ENCODE measurements at places on chromosomes 3 and 15.

- DNase-seq, result no peak
These were observed 120.6 kb upstream of the SPATA12 start for GRCh38 chr3:56939834-56940233.

DNA sequence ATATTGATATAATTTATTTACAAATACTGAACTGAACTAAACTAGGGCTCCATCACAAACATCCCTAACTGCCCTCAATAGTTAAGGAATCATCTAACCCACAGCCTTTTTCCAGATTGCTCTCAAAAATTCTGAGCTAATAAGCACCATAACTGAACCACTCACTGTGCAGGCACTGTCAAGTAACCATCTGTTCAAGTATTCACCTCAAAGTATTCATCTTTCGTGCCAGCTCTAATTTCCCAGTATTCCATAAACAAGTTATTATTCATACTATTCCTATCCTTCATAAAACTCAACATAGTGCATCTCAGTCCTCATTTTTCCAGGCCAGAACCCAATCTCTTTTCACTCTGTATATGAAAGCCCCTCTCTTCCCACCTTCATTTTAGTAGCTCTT lies 41.1 kb downstream of the THBS1 start:
- peak; percentile 68 for DNase-seq

DNA sequence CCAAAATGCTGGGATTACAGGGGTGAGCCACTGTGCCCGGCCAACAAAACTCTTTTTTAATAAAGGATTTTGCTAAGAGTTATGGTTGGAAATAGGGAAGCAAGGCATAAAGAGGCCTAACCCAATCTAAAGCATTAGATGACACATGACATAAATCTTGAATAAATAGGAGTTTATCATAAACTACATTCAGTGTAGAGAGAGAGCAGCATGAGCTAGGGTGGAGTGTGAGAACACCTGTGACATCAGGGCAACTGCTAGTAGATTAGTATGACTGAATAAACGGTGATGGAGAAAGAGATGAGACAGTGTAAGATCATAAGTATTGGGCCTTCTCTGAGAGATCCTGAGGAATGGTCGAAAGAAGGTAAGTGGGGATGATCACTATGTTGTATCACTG lies 63.7 kb downstream of the DPPA2 start:
- no peak for DNase-seq

DNA sequence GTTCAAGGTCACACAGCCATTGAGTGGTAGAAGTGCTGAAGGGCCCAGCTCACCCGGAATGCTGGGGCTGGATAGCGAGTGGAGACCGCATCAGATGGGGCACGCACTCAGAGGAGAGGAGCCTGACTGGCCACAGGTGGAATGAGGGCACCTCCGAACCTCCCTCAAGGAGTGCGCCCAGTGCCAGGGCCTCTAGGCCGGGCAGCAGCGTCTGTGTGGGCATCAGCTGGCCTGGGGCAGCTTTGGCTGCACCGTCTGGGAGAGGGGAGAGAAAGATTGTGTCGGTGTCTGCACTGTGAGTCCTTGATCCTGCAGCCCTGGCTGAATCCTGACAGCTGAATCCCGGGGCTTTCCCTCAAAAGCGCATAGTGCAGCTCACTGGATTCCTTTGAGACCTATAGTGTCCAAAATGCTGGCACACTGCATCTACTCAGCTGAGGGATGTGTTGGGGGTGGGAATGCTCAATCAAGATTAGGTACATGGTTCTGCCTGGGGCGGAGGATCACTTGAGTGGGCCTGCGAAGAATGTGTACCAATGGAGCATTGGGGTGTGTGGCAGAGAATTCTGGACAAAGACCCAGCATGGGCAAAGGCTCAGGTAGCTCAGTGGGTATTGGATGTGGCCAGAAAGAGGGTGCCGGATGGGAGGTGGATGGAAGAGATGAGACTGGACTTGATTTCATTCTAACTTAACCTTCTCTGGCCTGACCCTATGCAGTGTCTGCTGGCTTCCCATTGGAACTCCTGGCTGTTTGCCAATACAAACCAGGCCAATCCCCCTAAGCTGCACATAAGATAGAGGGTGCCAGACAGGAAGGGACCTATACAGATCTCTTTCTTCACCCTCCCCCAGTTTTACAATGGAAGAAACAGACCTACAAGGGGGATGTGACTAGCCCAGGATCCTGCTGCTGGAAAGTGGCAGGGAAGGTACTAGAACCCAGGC lies 950 bp downstream of the ANKDD1A start:
- no peak for DNase-seq

DNA sequence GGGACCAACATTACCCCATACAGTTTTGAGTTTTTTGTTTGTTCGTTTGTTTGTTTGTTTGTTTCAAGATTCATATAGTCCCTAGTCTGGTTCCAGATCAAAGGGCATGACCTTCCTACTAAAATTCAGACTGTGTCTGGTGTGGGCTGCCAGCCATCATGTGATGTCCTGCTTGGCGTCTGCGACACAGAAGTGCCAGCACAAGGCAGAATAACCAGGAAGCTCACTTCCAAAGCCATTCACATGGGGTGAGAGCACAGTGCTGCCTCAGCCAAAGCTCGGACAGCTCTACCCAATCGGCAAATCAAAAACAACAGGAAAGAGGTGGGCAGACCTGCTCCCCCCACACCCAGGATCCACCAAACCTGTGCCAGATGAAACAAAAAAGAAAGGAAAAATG lies 142.6 kb upstream of the THBS1 start:
- no peak for DNase-seq

GRCh38 chr3:99929745-99930139 lies 112.1 kb downstream of the CMSS1 start:
- DNase-seq, result peak; percentile 71

- no peak for DNase-seq
These were observed 152.0 kb upstream of the MDFIC2 start for GRCh38 chr3:70464465-70464864.

DNA sequence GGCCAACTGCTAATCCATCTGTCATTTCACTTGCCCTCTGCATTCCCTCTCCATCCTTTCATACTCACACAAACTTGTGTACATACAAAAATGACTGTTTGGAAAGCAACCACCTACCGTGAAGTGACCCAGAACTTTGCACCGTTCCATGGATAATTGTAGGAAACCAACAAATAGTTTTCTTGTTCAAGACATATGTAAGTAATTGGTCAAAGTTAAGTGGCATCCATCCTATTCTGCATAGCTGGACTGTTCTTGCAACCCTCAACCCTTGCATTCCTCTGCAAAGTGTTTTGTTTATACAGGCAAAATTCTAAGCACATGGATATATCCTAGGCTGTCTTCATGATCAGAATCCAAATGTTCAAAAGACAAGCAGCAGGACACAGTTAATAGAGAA lies 592.5 kb downstream of the MECOM start:
- peak; percentile 95 for DNase-seq

- no peak for DNase-seq
These were observed 57.2 kb upstream of the USP3 start for GRCh38 chr15:63447017-63447676.

GRCh38 chr3:191944835-191945234 lies 483.9 kb downstream of the PYDC2 start:
- no peak for DNase-seq

- no peak for DNase-seq
These were observed 187.3 kb upstream of the BCL6 start for GRCh38 chr3:187932530-187932929.

- no peak for DNase-seq
These were observed 185.9 kb upstream of the ONECUT1 start for GRCh38 chr15:52975941-52976449.

- no peak for DNase-seq
These were observed 53.6 kb upstream of the GATA2 start for GRCh38 chr3:128546646-128547045.

DNA sequence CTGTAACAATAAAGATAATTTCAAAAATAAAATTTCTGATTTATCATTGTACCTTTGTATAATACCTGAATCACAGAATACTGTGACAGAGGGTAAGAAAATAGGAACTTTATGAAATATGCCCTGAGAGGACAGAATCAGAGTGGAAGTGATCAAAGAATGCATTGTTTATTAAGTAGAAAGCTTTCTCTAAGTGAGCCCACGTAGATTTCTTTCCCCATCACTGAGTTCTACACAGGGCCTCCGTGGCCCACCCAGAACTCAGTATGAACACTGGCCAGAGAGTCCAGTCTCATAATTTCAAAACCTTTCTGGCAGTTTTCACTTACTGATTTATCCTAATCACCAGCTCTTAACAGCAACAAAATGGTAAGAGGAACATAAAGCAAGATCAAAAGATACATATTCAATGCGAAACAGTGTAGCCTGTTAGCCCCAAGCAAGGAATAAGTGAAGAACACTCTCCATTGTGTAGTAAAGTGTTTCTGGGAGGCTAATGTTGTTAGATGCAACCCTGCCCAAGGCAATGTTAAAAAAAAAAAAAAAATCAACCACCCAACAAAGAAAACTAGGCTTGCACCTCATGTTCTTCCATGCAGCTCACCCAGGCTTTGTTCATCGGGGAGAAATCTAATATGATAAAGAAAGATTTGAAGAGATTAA lies 341.3 kb downstream of the LSAMP start:
- no peak for DNase-seq

GRCh38 chr3:94416768-94417167 lies 353.9 kb downstream of the NSUN3 start:
- no peak for DNase-seq

- DNase-seq, result no peak
These were observed 88.9 kb upstream of the PTX3 start for GRCh38 chr3:157347577-157348303.

- DNase-seq, result no peak
These were observed 12.5 kb downstream of the P2RY14 start for GRCh38 chr3:151265866-151266265.

GRCh38 chr3:185081521-185081920 lies 71.3 kb downstream of the C3orf70 start:
- DNase-seq, result peak; percentile 4

- DNase-seq, result no peak
These were observed 1.1 kb upstream of the CYFIP1 start for GRCh38 chr15:22981051-22981840.

DNA sequence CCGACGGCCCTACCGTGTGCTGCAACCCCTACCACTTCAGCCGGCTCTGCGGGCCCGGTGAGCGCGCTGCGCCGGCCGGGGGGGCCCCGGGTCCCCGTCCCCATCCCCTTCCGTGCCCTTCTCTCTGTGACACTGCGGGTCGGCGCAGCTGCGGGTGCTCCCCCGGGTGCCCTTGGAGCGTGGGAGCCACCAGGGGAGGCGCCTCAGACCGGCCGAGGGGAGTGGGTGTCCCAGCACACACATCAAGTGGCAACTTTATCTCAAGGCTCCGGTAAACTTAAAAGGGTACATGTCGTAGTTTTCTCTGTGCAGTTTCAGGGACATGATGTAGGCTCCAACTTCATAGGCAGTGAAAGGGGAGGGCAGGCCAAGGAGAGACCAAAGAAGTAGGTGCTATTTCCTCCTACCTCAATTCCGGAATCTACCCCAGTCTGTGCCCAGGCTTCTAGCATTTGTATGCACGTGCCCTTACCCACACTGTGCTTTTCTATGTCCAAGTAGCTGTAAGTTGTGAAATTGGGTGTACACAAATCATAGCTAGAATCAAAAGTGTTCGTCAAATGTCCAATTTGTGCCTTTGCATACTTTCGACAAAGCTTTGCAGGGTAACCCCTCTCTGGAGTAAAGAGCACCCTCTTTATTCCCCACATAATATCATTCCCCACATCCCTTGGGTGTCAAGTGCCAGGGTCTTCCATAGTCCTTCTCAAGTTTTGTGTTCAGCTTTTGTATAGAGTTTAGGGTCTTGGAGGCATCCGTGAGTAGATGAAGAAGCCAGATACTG lies 2.2 kb downstream of the SMAD6 start:
- no peak for DNase-seq

GRCh38 chr15:28982886-28983285 lies 97.1 kb downstream of the APBA2 start:
- DNase-seq, result no peak

GRCh38 chr3:193499136-193499770 lies 55.4 kb downstream of the ATP13A4 start:
- DNase-seq, result no peak

DNA sequence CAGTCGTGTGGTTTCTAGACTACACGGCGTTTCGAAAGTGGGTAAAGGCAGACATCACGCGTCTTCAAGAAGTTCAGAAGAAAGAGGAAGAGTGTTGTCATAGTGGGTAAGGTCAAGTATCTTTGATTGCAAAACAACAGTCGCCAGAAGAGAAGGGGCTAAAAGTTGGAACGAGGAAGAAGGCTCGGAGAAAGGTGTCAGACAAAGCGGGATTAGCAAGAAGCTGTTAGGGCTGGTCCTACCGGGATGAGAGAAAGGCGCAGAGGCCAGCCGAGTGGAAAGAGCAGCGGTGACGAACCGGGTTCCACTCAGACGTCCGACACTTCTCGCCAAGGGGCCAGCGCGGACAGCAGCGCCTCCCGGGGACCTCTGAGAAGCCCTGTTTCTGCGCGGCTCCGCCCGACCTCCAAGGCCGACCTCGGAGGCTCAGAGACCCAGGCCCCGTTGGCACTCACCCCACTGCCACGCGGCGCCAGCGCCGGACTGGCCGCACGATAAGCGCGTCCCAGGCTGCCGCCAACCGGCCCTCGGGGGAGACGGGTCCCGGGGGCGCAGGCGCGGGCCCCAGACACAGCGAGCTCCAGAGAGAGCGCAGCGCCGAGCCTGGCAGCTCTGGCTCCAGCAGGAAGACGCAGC lies 436 bp downstream of the ADPGK start:
- DNase-seq, result peak; percentile 32

DNA sequence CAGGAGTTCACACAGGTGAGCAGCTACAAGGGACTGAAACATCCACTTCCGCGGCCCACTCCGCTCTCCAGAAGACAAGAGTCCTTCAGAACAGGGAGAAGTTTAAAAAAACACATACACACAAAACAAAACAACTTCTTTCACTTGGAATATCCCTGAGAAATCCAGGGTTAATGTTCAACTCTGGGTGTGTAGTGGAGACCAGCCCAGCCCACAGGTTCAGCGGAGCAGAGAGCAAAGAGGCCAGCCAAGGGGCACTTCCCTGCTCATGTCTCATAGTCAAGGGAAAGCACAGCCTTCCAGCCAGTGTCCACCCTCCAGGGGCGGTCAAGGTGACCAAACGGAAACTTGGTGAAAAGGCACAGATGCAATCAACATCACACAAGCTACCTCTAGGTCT lies 41.6 kb downstream of the WNT5A start:
- DNase-seq, result no peak

Measured in AG10803 (cell line).